Activated gamma-delta T cell treated with anti-CD3 and anti-CD28 coated beads, Interleukin-2, amount 50 U/mL, for 16 hours (primary cell): ENCODE measurements at places on chromosomes 1 and 21.
A peak's percentile ranks its signal among the peaks of the same experiment; 100 is the strongest.

DNA sequence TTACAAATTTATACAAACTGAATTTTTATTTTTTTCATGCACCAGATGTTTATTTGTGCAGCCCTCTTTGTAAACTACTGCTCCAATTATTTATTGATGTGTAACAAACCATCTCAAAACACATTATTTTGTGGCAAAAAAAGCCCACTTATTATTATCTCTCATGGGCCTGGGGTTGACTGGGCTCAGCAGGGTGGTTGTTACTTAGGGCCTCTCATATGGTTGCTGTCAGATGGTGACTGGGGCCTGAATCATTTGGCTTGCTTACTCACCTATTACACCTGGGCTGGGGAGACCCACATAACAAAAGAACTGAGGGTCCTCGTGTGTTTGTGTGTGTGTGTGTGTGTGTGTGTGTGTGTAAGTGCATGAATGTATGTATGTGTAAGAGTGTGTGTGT is 52.5 kb upstream of the HSPA13 start:
- no peak for DNase-seq

- no peak for DNase-seq
These were observed 51.8 kb downstream of the ADARB1 start for GRCh38 chr21:45126204-45126626.

- no peak for DNase-seq
These were observed 590.9 kb upstream of the PLXNA2 start for GRCh38 chr1:208835097-208835463.

GRCh38 chr1:182633657-182634281 is 29.6 kb upstream of the RGS16 start:
- no peak for DNase-seq

GRCh38 chr21:41973427-41973831 is 19.6 kb upstream of the C2CD2 start:
- DNase-seq: no peak

- no peak for DNase-seq
These were observed 442.6 kb downstream of the PRDM2 start for GRCh38 chr1:14142397-14143100.

DNA sequence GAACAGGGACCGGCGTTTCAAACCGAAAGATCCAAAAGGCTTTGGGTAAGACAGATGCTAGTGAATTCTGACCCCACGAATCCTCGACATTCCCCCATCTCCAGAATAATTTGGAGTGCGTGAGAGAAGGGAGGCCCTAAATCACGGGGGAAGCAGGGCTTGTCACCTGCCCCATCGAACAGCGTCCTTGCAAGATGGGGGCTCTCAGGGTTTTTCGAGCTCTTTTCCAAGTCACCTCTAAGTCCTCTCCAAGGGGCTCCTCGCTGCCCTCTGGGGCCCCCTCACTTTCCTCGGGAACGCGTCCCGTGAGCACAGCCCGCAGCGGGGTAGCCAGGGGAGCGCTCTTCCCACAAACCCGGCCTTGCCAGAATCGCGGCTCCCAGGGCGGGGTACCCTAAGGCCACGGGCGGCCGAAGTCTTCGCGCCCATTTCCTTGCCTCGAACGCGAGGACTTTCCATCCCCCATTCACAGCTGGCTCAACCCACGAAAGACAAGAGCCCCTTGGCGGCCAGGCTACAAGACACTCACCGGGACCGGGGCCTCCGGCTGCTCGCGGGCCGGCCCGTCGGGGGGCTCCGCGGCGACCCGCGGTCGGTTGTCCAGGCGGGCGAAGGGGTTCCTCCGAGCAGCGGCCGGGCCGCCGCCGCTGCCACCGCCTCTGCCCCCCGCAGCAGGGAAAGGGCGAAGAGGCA is 546 bp downstream of the DONSON start:
- DNase-seq: no peak

DNA sequence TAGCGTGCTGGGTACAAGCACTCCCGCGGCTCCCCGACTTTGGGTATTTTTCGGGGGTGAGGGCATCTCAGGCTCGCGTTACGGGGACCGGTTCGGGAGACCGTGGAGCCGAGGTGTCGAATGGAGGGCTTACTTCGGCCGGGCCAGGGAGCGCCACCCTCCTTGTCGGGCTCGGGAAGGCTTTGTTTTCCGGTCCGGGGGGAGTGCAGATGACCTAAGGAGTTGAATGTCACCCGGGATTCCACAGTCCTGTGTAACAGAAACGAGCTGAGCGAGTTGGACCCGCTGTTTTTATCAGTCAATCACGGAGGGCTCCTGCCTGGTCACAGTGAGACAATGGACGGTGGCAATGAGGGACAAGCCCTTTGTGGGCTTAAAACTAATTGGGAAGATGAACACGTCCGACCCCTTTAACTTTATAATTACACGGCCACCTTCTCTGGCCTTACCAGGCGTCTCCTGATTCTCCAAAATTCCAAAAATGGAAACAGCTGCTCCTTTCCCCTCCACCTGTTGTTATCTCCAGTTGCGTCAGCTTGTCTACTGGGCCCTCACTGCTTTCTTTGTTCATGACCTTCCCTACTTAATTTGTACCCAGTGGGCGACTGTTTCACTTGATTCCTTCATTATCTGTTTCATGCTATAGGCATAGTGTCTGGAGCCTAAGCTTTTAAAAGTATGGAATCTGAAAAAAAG is 929 bp upstream of the TRIM45 start:
- DNase-seq: no peak

DNA sequence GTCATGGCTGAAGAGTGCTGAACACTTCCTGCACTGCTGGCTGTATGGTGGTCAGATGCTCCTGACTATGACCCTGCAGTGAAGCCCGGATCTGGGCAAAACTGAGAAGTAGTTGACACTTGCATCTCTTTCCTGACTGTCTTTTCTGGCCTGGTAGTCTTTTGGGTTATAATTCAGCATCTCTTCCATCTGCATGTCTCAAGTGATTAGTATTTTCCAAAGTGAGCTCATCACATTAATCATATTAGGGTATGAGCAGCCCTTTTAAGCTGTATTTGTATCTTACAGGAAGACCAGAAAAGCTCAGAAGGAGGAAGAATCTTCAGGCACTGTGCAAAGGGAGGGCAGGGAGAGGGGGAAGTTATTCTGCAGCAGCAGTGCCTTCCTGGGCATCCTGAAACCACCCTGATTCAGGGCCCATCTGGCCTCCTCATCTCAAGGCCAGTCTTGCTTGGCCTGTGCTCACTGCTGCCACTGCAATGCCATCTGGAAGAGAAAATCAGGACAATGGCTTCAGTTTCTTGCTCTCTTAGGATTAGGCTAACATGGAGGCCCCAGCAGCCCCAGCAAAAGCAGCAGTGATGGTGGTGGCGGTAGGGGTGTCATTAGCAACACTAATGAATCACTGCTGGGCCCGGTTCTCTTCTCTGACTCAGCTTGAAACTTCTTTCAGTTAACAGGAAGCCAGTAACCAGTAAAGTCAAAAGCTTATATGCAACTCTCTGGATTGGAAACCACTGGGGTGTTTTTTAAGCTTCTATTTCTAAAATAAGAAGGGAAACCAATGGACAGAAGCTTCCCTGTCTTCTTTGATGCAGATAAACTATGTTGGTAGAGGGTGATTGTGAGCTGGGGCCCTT is 63.3 kb upstream of the WDR26 start:
- peak; percentile 27 for DNase-seq

- no peak for DNase-seq
These were observed 4.2 kb downstream of the MANEAL start for GRCh38 chr1:37797750-37798345.

- DNase-seq: no peak
These were observed 2.3 kb upstream of the MED18 start for GRCh38 chr1:28326515-28326914.

GRCh38 chr1:58815069-58815685 is 31.3 kb upstream of the JUN start:
- peak; percentile 22 for DNase-seq

- no peak for DNase-seq
These were observed 485 bp downstream of the SIPA1L2 start for GRCh38 chr1:232629250-232630046.

DNA sequence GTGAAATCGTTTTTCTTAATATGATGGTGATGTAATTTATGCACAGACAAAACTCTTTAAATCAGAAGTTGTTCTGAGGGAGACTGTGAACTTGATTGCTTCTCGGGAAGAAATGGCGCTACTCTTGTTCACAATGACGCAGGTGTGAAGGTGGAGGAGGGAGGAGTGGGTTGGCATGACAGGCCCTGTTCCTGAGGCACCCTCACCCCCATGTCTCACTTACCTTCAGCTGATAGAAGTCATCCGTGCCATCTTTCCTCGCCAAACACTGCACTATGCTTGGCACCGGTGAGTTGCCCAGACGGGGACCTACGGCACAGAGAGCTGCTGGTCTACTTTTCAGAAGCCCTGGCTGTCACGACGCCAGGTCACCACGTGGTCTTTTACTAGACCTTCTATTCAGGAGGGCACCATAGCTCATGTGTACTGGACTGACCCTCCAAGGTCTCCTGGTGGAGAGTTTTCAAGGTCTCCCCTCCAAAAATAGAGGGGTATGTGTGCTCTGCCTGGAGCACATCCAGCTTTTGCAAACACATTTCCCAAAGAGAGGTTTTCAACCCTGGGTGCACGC is 27.1 kb downstream of the STK40 start:
- no peak for DNase-seq

- no peak for DNase-seq
These were observed 79.3 kb downstream of the SLC35F3 start for GRCh38 chr1:233983811-233984210.

GRCh38 chr1:69846267-69846666 is 278.5 kb downstream of the LRRC7 start:
- DNase-seq: no peak

DNA sequence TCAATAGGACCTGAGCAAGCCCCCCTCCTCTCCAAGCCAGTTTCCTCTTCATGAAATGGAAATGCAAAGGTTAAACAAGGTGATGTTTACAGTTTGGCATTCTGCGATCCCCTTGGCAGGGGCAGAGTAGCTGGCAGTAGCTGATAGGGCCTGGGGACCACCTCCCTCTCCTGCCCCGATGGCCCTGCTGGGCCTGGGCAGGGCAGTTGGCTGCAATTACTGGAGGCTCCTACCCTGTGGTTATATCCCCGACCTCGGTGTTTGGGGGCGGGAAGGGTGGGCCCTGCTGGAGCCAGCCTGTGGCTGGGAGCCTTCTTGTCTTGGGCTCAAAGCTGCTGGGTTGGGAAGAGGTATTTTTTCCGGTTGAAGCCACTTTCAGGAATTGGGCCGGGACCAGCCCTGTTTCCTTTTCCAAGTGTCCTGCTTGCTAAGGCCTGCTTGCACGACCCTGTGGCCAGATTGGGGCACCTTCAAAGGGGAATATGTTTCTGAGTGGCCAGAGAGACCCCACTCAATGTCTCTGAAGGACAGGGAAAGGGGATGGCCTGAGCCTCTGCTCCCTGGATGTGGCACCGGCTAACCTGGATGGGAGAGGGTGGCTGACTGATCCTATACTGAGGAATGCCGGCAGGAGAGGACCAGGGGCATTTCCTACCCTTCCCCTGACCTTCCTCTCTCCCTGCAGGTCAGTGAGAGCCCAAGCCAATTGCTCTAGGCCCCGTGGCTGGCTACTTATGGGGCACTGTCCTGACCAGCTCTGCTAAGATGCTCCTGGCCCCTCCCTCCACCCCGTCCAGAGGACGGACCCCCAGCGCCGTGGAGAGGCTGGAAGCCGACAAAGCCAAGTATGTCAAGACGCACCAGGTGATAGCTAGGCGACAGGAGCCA is 1.9 kb downstream of the FAM110D start:
- DNase-seq: no peak

DNA sequence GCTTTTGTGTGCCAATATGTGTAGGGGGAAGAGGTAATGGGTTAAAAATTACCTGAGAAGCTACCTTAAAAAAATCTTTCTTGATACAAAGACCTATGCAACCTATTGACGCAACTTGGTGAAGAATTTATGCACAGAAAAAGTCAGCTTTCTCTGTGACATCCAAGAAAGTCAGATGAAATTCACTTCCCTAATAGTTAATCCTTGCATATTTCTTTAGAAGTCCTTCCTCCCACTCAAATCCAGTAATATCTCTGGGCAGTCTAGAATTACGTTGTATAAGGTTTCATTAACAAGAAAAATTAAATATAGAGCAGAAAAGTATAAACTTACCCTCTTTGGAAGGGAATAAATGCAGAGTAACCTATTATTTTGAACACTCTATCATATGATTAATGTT is 2.9 kb downstream of the UBAP2L start:
- no peak for DNase-seq

DNA sequence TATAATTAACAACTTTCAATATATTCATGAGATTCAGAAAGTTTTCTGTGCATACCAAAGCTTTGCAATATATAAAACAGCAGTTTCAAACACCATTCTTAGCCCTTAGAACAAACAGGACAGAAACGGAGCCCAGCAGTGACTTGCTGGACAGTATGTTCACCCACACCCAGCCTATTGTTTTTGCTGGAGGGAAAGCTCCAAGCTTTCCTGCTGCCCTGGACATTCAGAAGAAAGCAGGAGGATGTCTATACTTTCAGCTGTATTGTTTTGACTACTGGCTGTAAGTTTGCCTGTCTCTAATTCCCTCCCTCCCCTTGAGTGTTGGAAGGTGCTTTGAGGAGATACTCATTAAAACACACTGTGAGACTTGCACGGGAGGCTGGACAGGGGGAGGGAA is 9.6 kb downstream of the DENND2C start:
- DNase-seq: no peak

DNA sequence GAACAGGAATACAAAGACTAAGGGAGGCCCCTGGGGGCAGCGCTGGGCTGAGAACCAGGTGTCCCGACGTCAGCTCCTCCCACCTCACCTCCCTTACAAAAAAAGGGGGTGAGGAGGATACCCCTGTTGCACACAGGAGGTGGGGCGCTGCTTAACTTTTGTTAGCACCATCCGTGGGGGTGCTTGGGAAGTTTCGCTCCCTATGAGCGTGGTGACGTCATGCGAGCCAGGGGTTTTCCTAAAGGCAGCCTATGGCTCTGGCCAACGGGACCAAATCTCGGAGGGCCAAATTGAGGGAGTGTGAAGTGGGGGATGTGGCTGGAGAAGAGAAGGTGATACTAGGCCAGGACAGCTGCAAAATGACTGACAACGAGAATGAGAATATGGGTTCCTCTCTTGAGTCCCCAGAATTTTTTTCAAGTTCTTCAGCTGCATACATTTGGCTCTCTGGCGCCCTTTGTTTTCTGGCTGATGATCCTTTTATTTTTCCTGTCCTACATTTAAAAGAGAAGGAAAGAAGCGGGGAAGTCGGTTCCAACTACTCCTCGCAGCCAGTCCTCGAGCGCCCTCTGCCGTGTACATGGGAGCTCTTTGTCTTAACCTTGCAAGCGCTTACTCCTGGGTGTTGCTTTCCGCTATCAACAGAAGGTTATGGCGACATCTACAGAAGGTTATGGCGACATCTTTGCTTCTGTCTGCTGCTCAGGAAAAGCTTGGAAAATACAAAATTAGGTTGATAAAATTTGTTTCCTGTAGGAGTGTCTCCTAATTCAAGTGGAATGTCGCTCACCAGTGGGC is 48.0 kb upstream of the ZC3H11B start:
- DNase-seq: no peak

GRCh38 chr21:44058981-44059380 is 46.9 kb downstream of the TRAPPC10 start:
- no peak for DNase-seq

DNA sequence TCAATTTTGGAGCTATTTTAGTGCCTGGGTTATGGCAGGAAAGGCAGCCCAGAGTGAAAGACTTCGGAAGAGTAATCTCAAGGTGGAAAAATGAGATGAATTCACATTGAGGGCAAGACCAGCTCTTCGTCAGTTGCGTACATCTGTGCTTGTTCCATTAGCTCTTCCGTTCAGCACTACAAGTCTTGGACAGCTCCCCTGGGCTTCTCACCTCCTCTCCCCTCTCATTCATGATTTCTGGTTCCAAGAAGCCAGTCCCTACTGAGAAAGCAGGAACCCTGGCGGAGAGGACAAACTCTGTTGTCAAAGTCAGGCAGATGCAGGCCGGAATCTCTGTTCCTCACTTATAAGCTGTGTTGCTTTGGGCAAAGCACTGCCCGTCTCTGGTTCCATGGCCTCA is 76.5 kb downstream of the ACTL8 start:
- no peak for DNase-seq
